WTC11 (cell line): ENCODE measurements at places on chromosomes 13 and 19. TPM values are rescaled to one million over a fixed set of nuclear protein-coding genes. Genes with fewer than 3 reads are reported as not detected.

Gene KLK6
- 0.52 to 1.1 TPM (median 0.92 TPM) in 3 replicates for total RNA-seq

DNA sequence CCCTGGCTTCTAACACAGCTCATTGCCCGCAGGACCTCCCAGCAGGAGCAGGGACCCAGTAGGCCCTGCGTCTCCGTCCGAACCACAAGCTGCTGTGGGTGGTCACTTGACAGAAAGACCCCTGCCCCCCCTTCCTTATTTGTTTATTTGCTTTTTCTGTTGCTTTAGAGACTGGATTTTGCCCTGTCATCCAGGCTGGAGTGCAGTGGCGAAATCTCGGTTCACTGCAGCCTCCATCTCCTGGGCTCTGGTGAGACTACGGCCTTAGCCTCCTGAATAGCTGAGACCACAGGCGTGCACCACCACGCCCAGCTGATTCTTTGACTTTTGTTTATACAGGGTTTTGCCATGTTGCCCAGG, 7.6 kb upstream of the PTBP1 start:
- DNase-seq = no peak
- H3K27me3 ChIP-seq = no peaks in the 10 kb centered on the region
- peak overlapping the region; percentile 27 for H3K4me3 ChIP-seq
- H3K36me3 ChIP-seq = no peaks in the 10 kb centered on the region
- peaks cover 36% of the 10 kb centered on the region for H3K4me1 ChIP-seq
- peak overlapping the region; percentile 89 for H3K27ac ChIP-seq

Gene FPR3
- not detected in 3 replicates for total RNA-seq

DNA sequence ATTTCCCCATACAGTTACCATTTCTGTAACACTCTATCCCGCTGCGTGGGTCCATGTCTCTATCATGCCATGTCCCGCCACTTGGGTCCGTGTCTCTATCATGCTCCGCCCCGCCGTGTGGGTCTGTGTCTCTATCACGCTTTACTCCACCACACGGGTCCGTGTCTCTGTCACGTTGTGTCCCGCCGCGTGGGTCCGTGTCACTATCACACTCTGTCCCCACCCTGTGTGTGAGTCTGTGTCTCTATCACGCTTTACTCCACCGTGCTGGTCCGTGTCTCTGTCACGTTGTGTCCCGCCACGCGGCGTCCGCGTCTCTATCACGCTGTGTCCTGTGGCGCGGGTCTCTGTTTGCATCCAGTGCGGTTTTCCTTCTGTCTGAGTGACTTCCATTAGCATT, 11.6 kb downstream of the ADPRHL1 start:
- no peak overlapping the region for H3K27ac ChIP-seq
- DNase-seq = no peak
- H3K27me3 ChIP-seq = no peaks in the 10 kb centered on the region
